Naive thymus-derived CD8-positive, alpha-beta T cell (primary cell): ENCODE measurements at places on chromosomes 5 and 9. TPM values are rescaled to one million over a fixed set of nuclear protein-coding genes. Genes with fewer than 3 reads are reported as not detected.

MLANA gene
- total RNA-seq, result not detected

TEX48 gene
- total RNA-seq, result not detected

DNA sequence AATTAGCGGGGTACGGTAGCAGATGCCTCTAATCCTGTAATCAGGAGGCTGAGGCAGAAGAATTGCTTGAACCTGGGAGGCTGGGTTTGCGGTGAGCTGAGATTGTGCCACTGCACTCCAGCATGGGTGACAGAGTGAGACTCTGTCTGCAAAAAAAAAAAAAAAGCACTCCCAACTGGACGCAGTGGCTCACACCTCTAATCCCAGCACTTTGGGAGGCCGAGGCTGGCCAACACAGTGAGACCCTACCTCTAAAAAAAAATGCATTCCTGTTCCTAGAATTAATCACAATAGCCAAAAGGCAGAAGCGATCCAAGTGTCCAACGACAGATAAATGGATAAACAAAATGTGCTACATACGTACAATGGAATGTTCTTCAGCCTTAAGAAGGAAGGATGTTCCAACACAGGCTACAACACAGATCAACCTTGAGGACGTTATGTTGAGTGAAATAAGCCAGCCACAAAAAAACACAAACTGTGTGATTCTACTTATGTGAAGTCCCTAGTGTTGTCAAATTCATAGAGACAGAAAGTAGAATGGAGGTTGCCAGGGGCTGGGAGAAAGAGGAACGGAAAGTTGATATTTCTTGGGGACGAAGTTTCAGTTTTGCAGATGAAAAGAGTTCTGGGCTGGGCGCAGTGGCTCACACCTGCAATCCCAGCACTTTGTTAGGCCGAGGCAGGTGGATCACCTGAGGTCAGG, 13.8 kb downstream of the FAM78A start:
- H3K4me1 ChIP-seq, result peaks cover 87% of the 10 kb centered on the region
- H3K36me3 ChIP-seq, result peaks cover 61% of the 10 kb centered on the region
- no peaks in the 10 kb centered on the region for H3K27me3 ChIP-seq
- no peak for DNase-seq
- peak overlapping the region; percentile 100 for H3K27ac ChIP-seq

DNA sequence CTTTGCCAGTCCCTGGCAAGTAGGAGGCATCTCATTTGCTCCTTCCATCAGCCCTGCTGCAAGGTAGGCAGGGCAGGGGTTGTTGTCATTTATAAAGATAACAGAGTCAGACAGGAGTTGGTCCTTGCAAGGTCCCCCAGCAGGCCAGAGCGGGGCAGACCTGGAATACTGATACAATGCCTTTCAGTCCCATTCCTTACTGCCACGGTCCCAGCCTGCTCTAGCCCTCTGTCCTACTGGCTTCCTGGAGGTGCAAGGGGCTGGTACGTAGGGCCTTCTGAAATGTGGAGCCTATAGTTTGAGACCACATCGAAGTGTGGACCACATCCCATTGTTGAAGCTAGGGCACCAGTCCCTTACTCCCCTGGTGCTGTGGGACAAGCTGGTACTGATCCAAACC, 42.8 kb upstream of the PITX1 start:
- no peak overlapping the region for H3K27ac ChIP-seq
- no peak for DNase-seq
- no peaks in the 10 kb centered on the region for H3K27me3 ChIP-seq
- H3K4me1 ChIP-seq, result no peaks in the 10 kb centered on the region
- no peak overlapping the region for H3K4me3 ChIP-seq

DNA sequence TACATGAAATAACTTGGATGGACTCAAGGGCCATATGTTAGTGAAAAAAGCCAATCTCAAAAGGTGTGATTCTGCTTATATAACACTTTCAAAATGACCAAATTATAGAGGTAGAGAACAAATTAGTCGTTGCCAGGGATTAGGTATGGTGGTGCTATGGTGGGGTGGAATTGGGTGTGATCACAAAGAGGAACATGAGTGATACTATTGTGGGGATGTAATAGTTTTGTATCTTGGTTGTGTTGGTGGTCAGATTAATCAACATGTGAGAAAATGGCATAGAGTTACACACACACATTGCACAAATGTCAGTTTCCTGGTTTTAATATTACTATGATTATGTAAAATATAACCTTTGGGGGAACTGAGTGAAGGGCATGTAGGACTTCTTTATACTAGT, 31.9 kb downstream of the CAMK4 start:
- H3K27me3 ChIP-seq, result no peaks in the 10 kb centered on the region
- peaks cover 15% of the 10 kb centered on the region for H3K36me3 ChIP-seq
- H3K4me3 ChIP-seq, result peak overlapping the region; percentile 12
- H3K4me1 ChIP-seq, result peaks cover 75% of the 10 kb centered on the region

DNA sequence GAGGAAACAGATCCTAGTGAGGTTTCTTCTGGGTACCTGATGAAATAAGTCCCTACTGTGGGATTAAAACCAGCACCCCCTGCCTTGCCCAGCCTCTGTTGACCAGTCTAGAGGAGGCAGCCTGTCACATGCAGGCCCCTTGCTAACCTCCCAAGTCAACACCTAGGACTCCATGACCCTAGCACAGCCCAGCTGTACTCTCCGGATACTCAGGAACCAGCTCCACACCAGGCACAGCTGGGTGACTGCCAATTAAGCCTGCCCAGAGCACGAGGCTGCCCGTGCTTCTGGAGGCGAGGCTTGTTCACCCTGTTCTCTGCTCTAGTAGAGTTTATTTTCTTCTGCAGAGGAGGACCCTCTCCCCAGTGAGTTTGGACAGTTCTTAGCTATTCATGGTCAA, 92.5 kb downstream of the SNX24 start:
- no peak overlapping the region for H3K27ac ChIP-seq
- no peak for DNase-seq
- H3K36me3 ChIP-seq, result no peaks in the 10 kb centered on the region
- H3K4me1 ChIP-seq, result no peaks in the 10 kb centered on the region
- H3K4me3 ChIP-seq, result no peak overlapping the region

PCDHA5 gene
- not detected for total RNA-seq

RHOBTB3 gene
- 0.25 TPM for total RNA-seq

DNA sequence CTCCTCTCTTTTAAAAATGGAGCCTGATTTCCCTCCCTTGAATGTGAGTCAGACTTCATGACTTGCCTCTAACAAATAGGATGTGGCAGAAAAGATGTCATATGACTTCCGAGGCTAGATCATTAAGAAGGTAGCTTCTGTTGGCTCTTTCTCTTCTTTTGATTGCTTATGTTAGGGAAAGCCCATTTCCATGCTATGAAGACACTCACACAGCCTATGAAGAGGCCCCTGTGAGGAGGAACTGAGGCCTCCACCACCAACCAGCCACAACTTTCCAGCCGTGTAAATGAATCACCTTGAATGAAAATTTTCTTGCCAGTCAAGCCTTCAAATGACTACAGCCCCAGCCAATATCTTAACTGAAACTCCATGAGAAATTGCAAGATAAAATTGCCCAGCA, 413.4 kb downstream of the TMEM38B start:
- no peak overlapping the region for H3K27ac ChIP-seq
- H3K27me3 ChIP-seq, result no peaks in the 10 kb centered on the region
- peaks cover 23% of the 10 kb centered on the region for H3K4me1 ChIP-seq
- no peak overlapping the region for H3K4me3 ChIP-seq

- peaks cover 7% of the 10 kb centered on the region for H3K36me3 ChIP-seq
- H3K27ac ChIP-seq, result no peak overlapping the region
- no peaks in the 10 kb centered on the region for H3K27me3 ChIP-seq
- peaks cover 4% of the 10 kb centered on the region for H3K4me1 ChIP-seq
- no peak overlapping the region for H3K4me3 ChIP-seq
- DNase-seq, result no peak
Measured at GRCh38 chr5:100584069-100584468, 48.9 kb downstream of the FAM174A start.

DNA sequence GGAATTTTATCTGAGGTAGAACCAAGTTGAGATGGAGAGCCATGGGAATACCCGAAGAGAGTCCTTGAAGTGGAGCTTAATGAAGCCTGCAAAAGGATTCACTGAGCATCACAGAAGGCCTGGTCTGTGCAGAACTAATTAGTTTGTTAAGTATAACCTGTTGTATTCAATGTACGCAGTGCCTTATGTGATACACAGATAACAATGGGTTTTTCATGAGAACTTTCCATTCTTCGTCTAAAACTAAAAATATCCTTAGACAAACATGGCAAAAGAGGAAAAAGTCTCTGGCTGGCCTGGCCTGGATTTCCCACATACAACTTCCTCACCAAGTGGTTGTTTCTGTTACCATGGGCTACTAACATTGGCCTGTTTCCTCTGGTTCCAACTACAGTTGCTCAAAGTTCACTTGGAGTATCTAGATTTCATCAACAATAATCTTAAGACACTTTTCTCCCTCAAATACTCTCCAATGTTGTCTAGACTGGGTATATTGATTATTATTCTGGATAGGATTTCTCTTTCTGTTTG, 237.6 kb upstream of the ZNF462 start:
- no peak for DNase-seq
- H3K4me3 ChIP-seq, result no peak overlapping the region

DNA sequence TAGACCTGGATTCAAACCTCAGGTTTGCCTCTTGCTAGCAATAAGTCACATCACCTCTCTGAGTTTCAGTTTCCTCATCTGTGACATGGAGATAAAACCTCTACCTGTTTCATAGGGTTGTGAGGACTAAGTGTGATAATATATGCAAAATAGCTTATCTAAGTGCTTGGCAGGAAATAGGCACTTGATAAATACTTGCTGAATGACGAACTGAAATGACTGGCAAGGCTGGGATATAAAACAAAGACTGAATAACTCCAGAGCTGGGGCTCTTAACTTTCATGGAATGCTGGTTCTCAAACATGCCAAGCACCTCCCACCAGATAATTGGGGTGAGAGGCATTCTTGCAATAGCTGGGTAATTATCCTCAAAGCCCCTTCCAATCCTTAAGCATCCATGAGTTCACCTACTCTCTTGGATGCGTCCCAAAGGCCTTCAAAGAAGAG, 87.6 kb downstream of the ADRB2 start:
- peaks cover 4% of the 10 kb centered on the region for H3K4me1 ChIP-seq
- H3K4me3 ChIP-seq, result no peak overlapping the region
- no peaks in the 10 kb centered on the region for H3K36me3 ChIP-seq
- H3K27me3 ChIP-seq, result no peaks in the 10 kb centered on the region
- no peak overlapping the region for H3K27ac ChIP-seq

DNA sequence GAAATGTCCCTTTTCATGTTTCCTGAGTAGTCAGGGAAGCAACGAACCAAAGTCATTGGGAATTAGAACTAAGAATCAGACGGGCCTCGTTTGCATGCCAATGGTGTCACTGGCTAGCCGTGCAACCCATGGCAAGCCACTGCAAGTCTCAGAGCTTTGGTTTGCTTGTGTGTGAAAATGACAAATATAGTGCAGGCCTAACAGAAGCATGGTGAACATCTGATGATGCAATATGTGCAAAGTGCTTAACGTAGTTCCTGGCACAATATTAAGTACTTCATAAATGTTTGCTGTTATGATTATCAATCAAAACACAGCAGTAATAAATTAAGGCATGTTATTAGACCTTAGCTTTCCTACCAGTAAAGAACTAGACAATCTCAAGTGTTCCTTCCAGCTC, 118.0 kb upstream of the TRIM32 start:
- no peak overlapping the region for H3K4me3 ChIP-seq
- H3K27me3 ChIP-seq, result no peaks in the 10 kb centered on the region
- DNase-seq, result no peak
- peaks cover 3% of the 10 kb centered on the region for H3K36me3 ChIP-seq

TMED7 gene
- total RNA-seq, result 48.9 TPM

DNA sequence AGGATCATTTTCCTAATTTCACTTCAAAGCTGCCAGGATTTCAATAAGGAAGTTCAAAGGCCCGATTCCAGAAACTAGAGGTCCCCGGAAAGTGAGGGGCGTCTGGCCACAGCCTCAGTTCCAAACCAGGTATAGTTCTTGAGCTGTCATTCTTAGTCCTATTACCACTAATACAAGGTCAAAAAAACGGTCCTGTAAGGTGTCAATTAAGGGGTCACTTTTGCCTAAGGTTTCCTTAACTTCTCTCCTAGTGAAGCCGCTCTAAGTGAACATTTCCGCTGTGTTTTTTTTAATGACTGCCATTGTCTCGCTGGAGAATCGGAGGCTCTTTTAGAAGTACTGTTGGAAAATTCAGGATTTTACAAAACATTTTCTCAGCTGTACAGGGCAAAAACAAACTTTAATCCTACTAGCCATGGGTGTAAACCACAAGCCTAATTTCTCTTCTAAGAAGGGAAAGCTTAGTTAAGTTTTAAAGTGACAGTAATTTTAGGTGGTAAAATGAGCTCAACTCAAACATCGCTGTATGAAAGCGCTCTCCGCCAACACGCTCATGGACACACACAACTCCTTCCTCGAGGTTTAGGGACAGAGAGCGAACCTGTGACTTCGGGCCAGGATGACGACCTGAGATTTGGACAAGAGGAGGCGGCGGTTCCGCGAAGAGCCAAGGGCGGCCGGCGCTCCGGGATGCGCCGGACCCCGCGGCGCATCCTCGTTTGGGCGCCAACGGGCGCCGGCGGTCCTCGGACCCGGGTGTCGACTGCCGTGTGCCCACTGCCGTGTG, 76.7 kb upstream of the IFNE start:
- H3K27me3 ChIP-seq, result no peaks in the 10 kb centered on the region
- H3K4me3 ChIP-seq, result peak overlapping the region; percentile 97
- peak overlapping the region; percentile 40 for H3K27ac ChIP-seq

BAG1 gene
- total RNA-seq, result 55.9 TPM
